ENCODE measurements at places on chromosomes 12 and 14.

DNA sequence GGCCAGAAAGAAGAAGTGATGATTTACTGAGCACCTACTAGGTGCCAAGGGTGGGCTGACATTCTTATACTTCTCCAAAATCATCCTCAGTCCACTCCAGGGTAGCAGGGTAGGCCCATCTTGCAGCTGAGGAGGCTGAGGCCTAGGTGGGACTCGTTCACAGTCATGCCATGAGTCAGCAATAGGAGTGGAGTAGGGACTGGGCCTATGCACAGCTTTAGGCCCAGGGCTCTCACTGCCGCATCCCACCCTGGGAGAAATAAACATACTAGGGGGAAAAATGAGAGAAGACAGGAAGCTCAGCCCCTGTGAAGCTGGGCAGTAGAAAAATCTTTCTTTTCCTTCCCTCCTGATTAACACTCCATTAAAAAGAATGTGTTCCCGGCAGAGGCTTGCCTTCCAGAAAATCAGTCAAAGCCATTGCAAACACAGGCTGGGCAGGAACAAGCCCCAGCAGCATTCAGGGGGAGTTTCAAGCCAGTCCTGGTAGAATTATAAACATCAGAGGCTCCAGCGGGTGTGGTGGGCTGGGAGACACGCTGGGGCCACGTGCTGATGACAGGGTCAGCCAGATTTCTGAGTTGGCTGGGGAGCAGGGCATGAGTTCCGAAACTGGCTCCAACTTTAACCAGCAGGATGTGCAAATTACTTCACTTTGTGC, 1.8 kb downstream of the HSPB8 start:
- DNase-seq, result no peak

GRCh38 chr14:25400607-25401206, 350.8 kb upstream of the STXBP6 start:
- DNase-seq, result peak; percentile 11

- DNase-seq, result no peak
These were observed 137.4 kb downstream of the AEBP2 start for GRCh38 chr12:19576506-19577280.

- DNase-seq, result no peak
These were observed 20.1 kb upstream of the OR6J1 start for GRCh38 chr14:22664261-22664660.

DNA sequence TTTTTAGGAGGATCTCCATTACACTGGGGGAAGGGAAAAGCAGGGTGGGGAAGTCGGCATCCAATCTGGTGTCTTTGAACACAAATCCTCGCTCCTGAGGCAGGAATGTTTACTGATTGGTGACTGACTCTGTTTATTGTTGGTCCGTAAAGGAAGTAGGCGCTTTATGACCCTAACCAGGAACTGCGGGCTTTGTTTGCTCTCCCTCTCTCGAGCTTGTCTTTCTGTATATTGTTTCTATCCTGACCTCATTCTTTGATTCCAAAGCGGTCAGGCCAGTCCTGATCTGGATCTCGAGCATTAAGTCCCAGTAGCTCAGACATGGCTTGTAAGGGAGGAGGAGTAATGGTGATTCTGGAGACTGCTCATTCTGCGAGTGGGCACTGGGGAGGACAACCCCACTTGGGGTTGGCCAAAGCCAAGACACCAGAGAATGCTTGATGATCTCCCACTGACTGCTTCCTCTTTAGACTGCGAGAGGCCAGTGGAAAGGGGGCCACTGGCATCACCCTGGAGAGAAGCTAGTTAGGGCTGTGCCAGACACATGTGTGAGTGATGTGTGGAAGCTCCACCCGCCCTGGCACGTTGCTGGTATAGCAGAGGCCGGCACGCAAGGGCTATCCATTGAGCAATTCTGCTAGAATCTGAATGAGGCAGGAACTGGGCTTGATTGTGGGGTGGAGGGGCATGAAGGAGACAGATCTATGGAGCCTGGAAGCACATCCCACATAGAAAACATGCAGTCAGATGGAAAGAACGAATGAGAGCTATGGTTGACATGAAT, 194.6 kb downstream of the PAX9 start:
- DNase-seq, result no peak

- no peak for DNase-seq
These were observed 9.2 kb upstream of the MYL6B start for GRCh38 chr12:56143217-56143616.

DNA sequence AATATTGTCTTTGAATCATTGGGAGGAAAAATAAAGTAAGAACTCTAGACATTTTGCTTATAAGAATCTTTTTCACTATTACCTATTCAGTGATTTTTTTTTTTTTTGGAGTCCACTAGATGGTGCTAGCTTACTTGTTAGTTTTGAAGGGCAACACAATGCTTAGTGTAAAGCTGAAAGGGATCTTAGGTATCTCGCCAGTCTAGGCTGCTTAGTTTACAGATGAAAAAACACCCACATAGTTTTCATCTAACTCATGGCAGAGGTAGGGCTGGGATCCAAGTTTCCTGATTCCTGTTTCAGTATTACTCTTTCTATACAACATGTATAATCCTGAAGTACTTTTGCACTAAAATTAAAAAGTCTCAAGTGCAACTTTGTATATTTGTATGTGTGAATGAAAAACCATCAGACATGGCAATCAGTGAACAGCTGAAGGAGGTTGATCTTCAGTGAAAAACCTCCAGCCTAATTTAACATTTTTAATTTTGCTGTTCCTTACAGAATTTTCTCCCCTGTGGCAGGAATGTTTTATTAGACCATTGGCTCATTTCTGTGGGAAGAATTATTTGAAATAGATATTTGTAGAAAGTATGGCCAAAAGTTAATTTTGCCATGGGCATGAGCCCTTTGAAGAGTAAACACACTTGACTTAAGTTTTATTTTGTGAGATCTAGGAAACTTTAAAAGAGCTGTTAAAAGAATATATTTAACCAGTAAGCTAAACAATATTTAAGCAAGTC, 40.7 kb downstream of the LRRIQ1 start:
- peak; percentile 69 for DNase-seq

DNA sequence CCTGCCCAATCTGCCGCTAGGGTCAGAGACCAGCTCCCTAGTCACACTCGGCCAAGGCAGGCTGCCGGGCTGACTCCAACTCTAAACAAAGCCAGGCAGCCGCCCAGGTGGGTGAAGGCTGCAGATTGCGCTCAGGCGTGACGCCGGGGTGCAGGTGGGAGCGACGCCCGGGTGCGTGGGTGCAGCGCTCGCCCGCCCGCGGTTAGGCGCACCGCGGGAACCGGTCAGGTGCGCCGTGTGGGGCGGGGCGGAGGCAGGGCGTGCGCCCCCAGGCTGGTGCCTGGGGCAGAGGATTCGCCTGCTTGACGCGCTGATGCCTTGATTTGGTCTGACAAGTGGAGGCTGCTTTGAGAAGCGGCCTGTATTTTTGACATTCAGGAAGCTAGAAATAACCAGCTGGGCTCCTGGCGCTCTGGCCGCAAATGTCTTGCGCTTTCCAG, 126.7 kb upstream of the HIF1A start:
- no peak for DNase-seq

DNA sequence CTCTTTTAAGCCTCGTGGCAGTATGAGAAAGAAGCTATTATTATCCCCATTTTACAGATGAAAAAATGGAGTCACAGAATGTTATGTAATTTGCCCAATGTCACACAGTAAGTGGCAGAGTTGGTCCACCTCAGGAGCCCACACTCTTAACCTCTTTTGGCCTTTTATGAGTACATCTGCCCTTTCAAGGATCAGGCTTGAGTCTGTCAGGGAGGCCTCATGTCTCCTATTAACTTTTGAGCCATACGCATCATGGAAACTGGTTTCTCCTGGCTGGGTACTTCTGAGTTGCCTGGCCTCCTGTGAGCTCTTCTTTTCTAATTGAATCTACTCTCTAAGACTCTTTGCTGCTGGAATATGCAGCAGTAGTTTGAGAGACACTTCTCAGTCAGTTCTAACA, 101.7 kb downstream of the BICD1 start:
- DNase-seq, result no peak

DNA sequence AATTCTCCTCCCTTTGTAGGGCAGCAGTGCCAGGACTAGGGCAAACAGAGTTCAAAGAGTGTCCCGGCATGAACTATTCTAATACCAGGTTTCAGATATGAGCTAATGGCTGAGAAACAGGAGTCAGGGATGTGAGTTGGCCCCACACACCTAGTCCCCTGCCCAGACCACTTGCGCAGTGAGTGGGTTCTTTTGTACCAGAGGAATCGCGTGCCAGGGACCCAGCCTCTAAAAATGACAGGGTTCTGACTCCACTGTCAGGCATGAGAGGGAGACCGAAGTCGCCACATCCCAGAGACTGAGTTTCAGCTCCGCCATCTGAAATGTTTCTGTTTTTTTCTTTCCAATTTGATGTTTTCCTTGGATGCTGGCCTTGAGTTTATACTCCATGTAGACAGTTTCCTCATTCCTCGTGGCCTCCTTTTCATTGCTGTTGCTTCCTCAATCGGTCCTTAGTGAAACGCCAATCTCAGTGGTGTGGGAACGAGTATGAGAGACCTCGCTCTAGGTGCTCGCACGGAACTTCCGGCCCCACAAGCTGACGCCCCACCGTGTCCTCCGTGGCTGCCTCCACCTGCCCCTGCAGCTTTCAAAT, 31.5 kb downstream of the FBXL14 start:
- DNase-seq, result no peak

DNA sequence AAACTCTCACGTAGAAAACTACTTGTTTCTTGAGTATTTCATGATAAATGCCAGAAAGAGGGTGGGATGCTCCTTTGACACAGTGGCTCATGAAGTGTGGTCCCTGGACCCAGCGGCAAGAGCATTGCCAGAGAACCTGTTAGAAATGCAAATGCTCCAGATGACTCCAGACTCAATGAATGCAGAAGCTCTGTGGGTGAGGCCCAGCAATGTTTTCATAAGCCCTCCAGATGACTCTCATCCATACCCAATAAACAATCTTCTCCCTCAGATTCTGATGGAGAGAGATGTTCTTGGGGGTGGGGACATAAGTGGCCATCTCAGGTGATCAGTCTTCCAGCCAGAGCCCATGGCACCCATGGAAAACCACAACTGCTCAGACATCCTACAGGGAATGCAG, 88.9 kb downstream of the SMOC1 start:
- DNase-seq, result no peak

DNA sequence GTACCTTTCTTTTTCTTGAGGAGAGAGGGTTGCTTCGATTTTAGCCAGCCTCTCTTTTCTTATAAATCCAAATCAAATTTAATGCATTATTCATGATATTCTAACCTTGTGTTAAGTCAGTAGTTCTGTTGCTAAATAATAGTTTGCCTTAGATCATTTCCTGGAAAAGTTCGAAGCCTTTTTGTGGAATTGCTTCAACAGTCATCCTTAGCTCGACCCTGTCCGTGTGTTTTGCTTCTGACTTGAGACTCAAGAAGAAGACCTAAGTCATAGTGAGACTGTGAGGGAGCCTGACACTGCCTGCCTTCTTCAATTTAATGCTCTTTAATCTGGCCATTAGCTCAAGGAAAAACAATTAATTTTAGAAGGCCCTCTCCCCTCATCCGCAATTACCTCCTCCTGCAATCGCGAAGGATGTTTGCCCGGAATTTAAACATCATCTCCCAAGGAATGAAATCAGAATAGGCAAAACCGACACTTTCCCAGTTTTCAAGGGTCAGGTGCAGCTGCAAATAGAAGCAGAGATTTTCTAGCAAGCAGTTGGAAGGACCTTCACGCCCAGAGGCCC, 453 bp upstream of the SLC4A8 start:
- no peak for DNase-seq

- no peak for DNase-seq
These were observed 55.3 kb upstream of the STON2 start for GRCh38 chr14:81455390-81455789.

GRCh38 chr14:76149196-76149595, 2.5 kb upstream of the GPATCH2L start:
- no peak for DNase-seq

- no peak for DNase-seq
These were observed 208.3 kb downstream of the SYNE2 start for GRCh38 chr14:64061115-64061514.

GRCh38 chr12:79255288-79255687, 390.7 kb downstream of the SYT1 start:
- peak; percentile 28 for DNase-seq

DNA sequence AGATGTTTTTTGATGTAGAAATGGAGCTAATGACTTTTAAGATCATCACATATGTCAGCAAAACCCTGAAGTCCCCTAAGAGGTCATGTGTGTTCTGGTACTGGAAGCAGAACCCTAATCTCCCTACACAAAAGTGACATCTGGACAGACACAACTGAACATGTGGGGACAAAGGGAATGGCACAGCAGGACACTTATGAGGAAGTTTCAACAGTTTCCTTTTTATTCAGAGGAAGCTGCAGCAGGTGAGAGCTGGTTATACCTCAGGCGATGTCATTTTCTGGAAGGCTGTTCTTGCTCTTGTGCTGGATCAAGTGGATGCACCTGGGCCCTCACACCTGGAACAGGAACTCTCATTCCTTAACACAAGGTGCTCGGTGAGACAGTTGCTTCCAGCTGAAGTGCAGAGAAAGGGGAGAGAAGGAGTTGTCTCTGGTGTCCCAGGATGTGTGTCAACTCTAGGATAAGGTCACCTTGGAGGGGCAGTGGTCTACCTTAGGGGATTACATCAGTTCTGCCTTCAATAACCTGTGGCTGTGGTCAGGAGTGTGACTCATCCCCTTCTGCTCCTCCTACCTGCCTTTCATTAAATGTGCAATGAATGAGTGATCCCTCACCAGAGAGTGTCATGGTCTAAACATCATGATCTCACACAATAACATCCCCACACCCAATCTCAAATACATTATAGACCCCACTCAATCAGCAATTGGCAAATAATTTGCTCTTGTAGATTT, 463.4 kb downstream of the TMEM121 start:
- no peak for DNase-seq

- DNase-seq, result peak; percentile 24
These were observed 102.2 kb downstream of the ERC1 start for GRCh38 chr12:1093166-1093751.

- peak; percentile 79 for DNase-seq
These were observed 165.1 kb downstream of the MON2 start for GRCh38 chr12:62631471-62632410.

DNA sequence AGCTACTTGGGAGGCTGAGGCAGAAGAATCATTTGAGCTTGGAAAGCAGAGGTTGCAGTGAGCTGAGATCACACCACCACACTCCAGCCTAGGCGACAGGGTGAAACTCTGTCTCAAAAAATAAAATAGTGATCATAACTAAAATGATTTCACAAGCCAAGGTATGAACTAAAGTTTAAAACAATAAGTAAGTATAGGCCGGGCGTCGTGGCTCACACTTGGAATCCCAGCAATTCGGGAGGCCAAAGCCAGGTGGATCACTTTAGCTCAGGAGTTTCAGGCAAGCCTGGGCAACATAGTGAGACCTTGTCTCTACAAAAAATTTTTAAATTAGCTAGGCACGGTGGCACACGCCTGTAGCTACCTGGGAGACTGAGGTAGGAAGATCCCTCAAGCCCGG, 27.4 kb downstream of the BLTP3B start:
- DNase-seq, result no peak

DNA sequence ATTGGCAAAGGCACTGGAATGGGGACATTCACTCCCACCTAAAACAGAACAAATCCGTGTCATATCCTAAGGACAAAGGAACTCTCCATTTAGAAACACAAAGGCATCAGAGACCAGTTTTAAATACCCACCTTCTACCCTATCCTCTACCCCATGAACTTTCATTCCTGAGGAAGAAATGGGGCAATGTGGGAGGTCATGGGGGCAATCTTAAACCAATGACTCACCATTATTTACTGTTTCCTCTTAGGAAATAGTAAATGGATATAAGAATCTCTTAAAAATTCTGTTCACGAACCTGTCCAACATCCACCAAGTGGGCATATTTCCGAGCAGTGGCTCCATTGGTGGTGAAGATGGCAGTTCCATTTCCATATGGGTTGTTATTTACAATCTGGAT, 19.4 kb downstream of the ALDH6A1 start:
- no peak for DNase-seq
